ENCODE measurements at places on chromosomes 4 and X. TPM values are rescaled to one million over a fixed set of nuclear protein-coding genes. Genes with fewer than 3 reads are reported as not detected.

- H3K4me3 ChIP-seq, result no peak overlapping the region
- no peaks in the 10 kb centered on the region for H3K36me3 ChIP-seq
- H3K27ac ChIP-seq, result no peak overlapping the region
- H3K27me3 ChIP-seq, result no peaks in the 10 kb centered on the region
- DNase-seq, result no peak
Measured at GRCh38 chr4:27338530-27338929, 477.9 kb downstream of the STIM2 start.

Gene SAGE1
- total RNA-seq, result not detected

Gene BTK
- total RNA-seq, result 1.5 TPM

GRCh38 chr4:87574996-87575395 lies 33.3 kb upstream of the DSPP start:
- H3K36me3 ChIP-seq, result no peaks in the 10 kb centered on the region
- H3K4me3 ChIP-seq, result no peak overlapping the region
- DNase-seq, result no peak
- H3K4me1 ChIP-seq, result no peaks in the 10 kb centered on the region

GRCh38 chrX:74408304-74408703 lies 13.0 kb upstream of the SLC16A2 start:
- no peak overlapping the region for H3K4me3 ChIP-seq
- H3K27me3 ChIP-seq, result no peaks in the 10 kb centered on the region
- H3K4me1 ChIP-seq, result no peaks in the 10 kb centered on the region
- H3K36me3 ChIP-seq, result no peaks in the 10 kb centered on the region

Data from gastrocnemius medialis (tissue), 4 donors.